ENCODE measurements at places on chromosomes 12 and 14. TPM values are rescaled to one million over a fixed set of nuclear protein-coding genes. Genes with fewer than 3 reads are reported as not detected.
A peak's percentile ranks its signal among the peaks of the same experiment; 100 is the strongest.

DNA sequence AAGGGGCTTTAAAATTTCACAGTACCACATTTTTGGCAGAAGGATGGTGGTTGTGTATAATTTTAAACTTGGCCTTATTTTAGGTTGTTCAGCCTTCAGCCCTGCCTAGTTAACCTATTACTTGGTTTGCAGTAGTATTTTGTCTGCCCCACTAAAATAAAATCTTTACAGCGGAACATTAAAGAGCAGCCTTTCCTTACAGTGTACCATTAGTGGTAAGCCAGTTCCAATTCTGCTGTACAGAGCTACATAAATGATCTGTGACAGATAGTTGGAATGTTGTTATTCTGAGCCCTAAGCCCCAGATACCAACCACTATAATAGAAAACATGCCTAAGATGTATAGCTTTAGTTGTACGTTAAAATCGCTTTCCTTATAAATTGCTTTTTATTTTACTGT, 56.2 kb downstream of the SLC38A6 start:
- DNase-seq = no peak

GRCh38 chr12:7512553-7512952, 9.0 kb upstream of the CD163 start:
- peak; percentile 32 for DNase-seq

- no peak for DNase-seq
Observed at GRCh38 chr14:99267381-99267780, 4.6 kb downstream of the BCL11B start.

DNA sequence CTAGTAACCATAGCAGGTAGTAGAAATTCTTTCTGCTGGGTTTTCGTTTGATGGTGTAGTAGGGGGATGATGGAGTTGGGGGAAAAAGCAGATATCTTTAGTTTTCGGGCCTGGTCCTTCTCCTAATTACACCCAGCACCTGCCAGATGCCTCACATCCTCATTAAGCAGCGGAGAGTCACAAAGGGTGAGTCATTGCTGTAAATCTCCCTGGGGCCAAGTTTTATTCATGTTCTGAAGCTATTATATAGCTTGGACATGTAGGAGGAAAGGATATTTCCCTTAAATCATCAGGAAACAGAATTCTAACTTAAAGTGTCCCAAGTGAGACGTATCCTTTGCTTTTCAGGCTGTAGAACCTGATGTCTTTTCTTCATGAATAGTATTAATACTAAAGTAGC, 4.9 kb upstream of the NECAP1 start:
- DNase-seq = peak; percentile 72

DNA sequence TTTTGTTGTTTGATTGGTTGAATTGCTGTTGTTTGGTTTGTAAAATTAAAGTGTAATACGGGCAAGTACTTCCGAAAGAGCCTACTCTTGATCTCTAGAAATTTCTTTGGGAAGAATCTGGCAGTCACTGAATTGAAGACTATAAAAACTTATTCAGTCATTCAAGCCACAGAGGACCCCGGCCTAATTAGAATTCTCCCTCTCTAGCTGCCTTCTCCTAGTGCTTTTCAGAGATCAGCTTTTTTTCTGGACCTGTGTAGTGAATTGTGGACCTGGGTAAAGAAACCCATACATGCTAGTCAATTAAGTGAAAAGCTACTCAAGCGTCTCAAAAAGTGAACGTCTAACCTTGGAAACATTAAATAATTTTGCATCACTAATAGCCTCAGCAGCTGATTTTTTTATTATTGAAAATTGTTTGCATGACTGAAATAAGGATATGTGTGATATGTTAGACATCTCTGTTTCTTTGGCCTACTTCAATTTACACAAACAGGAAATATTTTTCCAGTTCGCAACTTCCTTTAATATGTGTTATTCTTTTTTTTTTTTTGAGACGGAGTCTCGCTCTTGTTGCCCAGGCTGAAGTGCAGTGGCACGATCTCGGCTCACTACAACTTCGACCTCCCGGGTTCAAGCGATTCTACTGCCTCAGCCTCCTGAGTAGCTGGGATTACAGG, 27.2 kb downstream of the EFCAB11 start:
- DNase-seq = peak; percentile 44

- no peak for DNase-seq
Observed at GRCh38 chr14:55126034-55126433, 3.0 kb upstream of the LGALS3 start.

The GPD1 gene
- total RNA-seq = not detected

The KRT1 gene
- total RNA-seq = not detected

The RAB21 gene
- total RNA-seq = 5.4 TPM
